ENCODE measurements at places on chromosomes 2 and 18. TPM values are rescaled to one million over a fixed set of nuclear protein-coding genes. Genes with fewer than 3 reads are reported as not detected.

DNA sequence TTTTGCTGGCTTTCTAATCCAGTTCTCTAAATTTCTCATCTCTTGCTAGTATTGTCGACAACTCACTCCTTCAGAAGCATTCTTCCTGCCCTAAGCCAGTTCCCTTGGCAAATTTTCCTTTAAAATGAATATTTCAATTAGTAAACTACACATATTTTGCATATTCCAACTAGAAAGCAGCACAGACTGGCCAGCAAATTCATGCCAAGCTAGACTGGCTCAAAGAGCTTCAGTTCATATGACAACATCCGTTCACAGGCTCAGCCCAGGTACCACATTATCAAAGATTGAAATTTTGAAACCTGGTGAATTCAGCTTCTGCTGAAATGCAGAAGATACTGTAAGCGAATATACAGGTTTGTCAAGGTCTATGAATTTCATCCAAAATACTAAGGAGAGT lies 64.5 kb downstream of the AFF3 start:
- no peaks in the 10 kb centered on the region for H3K4me1 ChIP-seq
- H3K36me3 ChIP-seq = no peaks in the 10 kb centered on the region
- H3K27me3 ChIP-seq = no peaks in the 10 kb centered on the region
- DNase-seq = no peak
- H3K27ac ChIP-seq = no peak overlapping the region

The CELF4 gene
- not detected for total RNA-seq

DNA sequence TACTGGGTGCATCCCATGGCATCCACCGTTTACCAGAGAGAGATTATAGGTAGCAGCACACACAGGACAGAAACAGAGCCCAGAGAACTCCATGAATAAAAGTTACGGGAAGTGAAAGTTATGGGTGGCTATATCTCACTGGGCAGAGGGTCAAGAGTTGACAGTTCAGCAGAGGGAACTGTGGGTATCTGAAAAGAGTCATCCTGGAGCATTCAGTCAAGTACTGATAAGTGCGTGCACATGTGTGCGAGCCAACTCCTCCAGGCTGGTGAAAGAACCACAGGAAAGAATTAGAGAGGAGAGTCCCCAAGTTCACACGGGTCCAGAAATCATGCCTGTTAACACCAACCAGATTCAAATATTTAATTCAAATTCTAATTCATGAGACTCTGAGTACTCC lies 1588.2 kb downstream of the LRP1B start:
- no peak for DNase-seq
- H3K27ac ChIP-seq = no peak overlapping the region
- no peaks in the 10 kb centered on the region for H3K4me1 ChIP-seq
- no peaks in the 10 kb centered on the region for H3K36me3 ChIP-seq

DNA sequence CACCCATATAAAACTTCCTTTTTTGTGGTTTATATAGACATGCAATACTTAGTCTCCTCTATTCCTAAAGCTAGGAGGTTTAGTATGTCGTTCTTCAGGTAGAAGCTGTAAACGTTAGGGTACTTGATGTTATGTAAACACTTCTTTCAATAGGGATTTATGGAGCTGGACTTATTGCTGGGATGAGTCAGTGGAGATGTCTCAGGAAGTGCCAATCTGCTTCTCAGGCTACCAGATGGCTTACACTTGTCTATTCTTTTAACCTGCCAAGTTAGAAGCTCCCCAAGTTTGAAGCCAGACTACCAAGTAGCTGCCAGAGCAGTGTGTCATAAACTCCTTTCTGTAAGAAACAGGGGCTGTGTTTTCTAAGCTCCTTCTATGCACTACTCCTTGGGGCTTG lies 756.5 kb upstream of the LRRTM1 start:
- H3K4me1 ChIP-seq = no peaks in the 10 kb centered on the region
- no peaks in the 10 kb centered on the region for H3K27me3 ChIP-seq
- H3K36me3 ChIP-seq = no peaks in the 10 kb centered on the region
- no peak for DNase-seq
- H3K27ac ChIP-seq = no peak overlapping the region
- H3K4me3 ChIP-seq = no peak overlapping the region

DNA sequence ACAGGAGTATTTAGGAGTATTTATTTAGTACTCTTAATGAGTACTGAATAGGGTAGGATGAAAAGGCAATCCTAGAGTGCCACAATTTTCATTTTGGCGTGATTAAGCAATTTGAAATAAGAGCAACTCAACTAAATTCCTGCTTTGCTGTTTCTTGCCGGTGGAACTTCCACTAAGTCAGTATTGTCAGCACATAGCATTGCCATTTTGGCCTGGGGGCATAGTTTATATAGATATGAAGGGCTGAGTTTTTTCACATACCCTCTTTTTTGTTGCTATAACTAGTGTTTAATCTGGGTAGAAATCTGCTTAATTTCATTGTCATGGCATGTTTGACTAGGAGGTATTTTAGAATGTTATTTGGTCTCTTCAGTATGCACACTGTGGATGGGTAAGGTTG lies 1.9 kb downstream of the GTF2A1L start:
- DNase-seq = no peak
- no peak overlapping the region for H3K27ac ChIP-seq
- no peaks in the 10 kb centered on the region for H3K36me3 ChIP-seq
- no peaks in the 10 kb centered on the region for H3K4me1 ChIP-seq
- H3K4me3 ChIP-seq = no peak overlapping the region
- H3K27me3 ChIP-seq = no peaks in the 10 kb centered on the region

GRCh38 chr18:49360582-49360981 lies 99.9 kb downstream of the DYM start:
- H3K27ac ChIP-seq = no peak overlapping the region
- H3K36me3 ChIP-seq = no peaks in the 10 kb centered on the region
- H3K27me3 ChIP-seq = no peaks in the 10 kb centered on the region
- no peaks in the 10 kb centered on the region for H3K4me1 ChIP-seq
- DNase-seq = no peak
- no peak overlapping the region for H3K4me3 ChIP-seq

GRCh38 chr2:97913846-97914245 lies 81.9 kb downstream of the TMEM131 start:
- DNase-seq = no peak
- H3K27me3 ChIP-seq = no peaks in the 10 kb centered on the region
- no peaks in the 10 kb centered on the region for H3K36me3 ChIP-seq
- H3K4me3 ChIP-seq = no peak overlapping the region
- no peaks in the 10 kb centered on the region for H3K4me1 ChIP-seq
- no peak overlapping the region for H3K27ac ChIP-seq

GRCh38 chr18:45844938-45845337 lies 19.5 kb downstream of the SIGLEC15 start:
- DNase-seq = no peak
- no peak overlapping the region for H3K4me3 ChIP-seq
- H3K27me3 ChIP-seq = no peaks in the 10 kb centered on the region
- no peak overlapping the region for H3K27ac ChIP-seq
- H3K4me1 ChIP-seq = no peaks in the 10 kb centered on the region
- H3K36me3 ChIP-seq = peaks cover 8% of the 10 kb centered on the region

DNA sequence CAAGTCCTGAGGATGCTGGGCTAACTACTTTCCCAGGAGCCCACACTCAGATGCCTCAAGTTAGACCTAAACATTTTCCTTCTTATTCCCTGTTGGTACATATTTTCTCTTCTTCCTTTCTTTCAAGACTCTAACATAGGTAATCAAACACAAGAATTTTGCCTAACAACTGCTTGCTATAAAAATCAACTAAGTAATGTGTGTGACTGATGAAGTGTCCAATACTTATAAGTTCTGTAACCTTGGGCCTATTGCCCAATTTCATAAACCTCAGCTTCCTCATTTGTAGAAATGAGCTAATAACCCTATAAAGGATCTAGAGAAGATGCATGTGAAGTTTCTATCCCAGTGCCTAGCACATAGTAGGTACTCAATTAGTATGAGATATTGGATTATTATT lies 31.6 kb upstream of the PIK3C3 start:
- no peak overlapping the region for H3K27ac ChIP-seq
- H3K4me3 ChIP-seq = no peak overlapping the region
- no peaks in the 10 kb centered on the region for H3K36me3 ChIP-seq
- H3K4me1 ChIP-seq = no peaks in the 10 kb centered on the region
- DNase-seq = no peak

GRCh38 chr2:221104361-221104811 lies 467.7 kb downstream of the EPHA4 start:
- peaks cover 3% of the 10 kb centered on the region for H3K4me1 ChIP-seq
- H3K27ac ChIP-seq = peak overlapping the region; percentile 10
- no peaks in the 10 kb centered on the region for H3K27me3 ChIP-seq
- H3K4me3 ChIP-seq = no peak overlapping the region

- H3K27me3 ChIP-seq = no peaks in the 10 kb centered on the region
- no peaks in the 10 kb centered on the region for H3K36me3 ChIP-seq
These were observed 300.9 kb downstream of the NBAS start for GRCh38 chr2:15260196-15260595.

The SULT1C3 gene
- not detected for total RNA-seq

DNA sequence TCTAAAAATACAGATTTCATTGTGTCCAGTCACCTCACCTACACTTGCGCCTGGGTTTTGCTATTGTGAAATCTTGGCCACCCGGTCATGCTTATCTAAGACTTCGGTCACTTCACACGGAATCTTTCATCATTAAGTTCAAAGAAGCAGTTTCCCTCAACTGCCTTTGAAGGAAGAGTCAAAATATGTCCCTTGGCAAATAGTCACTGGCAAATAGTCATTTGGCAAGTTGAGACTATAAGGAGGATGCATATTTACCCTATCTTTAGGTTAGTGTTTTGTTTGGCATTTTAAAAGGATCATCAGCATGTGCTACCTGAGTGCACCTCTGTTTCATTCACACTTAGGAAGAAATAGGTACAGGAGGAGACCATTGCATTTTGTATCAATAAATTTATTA lies 95.9 kb downstream of the FEZ2 start:
- no peak overlapping the region for H3K27ac ChIP-seq
- no peak overlapping the region for H3K4me3 ChIP-seq
- no peaks in the 10 kb centered on the region for H3K27me3 ChIP-seq

DNA sequence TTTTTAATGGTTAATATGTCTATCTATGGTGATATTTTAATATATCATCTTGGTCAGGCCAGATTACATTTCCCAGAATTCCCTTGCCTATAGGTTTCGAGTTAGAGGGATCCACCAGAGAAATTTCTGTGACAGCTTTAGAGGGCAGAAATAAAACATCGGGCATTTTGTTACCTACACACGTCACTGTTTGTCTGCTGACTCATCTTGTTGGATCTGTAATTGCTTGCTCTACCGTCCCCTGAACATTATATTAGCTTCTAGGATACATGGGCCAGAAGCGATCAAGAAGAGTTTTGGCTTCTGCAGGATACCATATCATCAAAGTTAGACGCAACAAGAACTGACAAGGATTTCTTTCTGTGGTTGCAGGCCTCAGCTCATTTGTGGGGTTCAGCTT lies 795.8 kb upstream of the GCFC2 start:
- no peak for DNase-seq
- no peak overlapping the region for H3K27ac ChIP-seq

The LRP2 gene
- total RNA-seq = under 0.01 TPM

GRCh38 chr2:96120991-96121390 lies 4.6 kb upstream of the ADRA2B start:
- DNase-seq = no peak
- H3K36me3 ChIP-seq = no peaks in the 10 kb centered on the region
- no peaks in the 10 kb centered on the region for H3K4me1 ChIP-seq
- H3K27ac ChIP-seq = no peak overlapping the region
- peaks cover 27% of the 10 kb centered on the region for H3K27me3 ChIP-seq

DNA sequence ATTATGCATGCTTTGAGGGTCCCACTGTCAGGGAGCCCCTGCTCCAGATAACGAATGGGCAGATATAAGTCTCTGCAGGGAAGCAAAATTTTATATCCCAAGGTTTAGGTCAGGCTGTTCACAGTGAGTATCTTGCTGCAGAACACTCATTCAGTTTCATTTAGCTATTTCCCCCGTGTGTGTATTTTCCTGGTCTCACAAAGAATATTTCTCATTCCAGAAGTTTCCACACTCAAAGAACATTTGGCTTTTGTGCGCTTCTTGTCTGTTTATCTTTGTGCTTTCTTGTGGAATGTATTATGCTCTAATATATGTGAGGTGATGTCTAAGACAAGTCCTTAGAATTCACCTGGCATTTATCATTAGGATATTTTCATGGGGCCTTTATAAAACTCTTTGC lies 140.4 kb upstream of the MMADHC start:
- DNase-seq = no peak
- no peak overlapping the region for H3K4me3 ChIP-seq
- no peaks in the 10 kb centered on the region for H3K36me3 ChIP-seq
- no peaks in the 10 kb centered on the region for H3K27me3 ChIP-seq
- peaks cover 3% of the 10 kb centered on the region for H3K4me1 ChIP-seq
- H3K27ac ChIP-seq = no peak overlapping the region

DNA sequence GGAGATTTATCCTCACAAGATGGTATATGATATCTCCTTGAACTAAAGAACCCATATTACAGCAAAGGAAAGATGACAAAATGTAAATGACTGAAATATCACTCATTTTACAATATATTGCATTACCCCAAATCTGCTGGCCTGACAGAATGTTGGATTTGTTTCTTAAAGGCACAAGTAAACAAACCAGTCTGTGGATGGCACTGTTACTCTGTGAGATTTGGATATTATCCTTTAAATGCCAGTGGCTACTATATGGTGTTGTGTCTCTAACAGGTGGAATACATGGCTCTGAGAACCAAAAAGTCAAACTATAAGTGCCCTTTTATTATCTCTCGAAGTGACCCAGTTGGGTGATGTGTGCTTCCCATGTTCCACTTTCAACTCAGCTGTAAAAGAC lies 125.7 kb downstream of the PDE1A start:
- DNase-seq = peak; percentile 42
- no peak overlapping the region for H3K4me3 ChIP-seq
- no peaks in the 10 kb centered on the region for H3K27me3 ChIP-seq
- no peaks in the 10 kb centered on the region for H3K4me1 ChIP-seq
- H3K27ac ChIP-seq = no peak overlapping the region
